Kidney tubule cell (primary cell): ENCODE measurements at places on chromosomes 7 and 10.

DNA sequence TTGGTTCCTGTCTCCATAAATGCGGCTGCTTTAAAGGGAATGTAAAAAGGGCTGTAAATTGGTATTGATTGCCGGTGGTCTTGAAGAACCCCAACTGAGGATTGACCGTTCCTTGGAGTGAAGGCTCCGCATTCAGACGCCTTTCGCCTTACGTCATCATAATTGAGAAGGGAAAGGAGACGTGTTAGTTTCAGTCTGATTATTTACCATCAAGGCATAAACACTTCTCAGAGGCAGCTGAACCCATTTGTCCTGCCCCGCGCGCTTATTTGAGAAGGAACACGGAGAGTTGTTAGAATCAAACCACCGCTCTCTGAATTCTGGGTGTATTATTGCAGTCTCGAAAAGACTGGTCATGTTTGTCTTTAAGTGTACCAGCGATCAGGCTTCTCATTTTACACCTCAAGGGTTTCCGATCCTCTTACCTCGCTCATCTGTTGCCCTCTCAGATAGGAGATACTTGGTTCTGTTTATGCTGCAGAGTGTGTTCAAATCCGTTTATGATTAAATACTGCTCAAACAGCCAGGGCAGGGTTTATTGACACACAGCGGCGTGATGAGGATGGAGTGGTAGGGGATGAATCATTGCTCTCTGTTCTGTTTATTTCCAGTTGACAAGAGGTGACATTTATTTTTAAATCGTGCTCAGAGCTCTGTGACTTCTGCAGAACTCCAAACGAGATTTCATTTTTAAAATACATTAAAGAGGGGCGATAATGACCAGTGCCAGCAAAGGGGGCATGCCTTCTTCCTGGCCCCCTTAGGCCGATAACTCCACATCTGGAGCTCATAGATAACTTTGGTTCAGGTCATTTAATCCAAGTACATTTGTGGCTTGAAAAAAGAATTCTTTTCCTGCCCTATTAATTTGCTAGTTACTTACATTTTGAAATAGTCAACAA, 30.4 kb downstream of the FOXK1 start:
- peak; percentile 42 for DNase-seq

DNA sequence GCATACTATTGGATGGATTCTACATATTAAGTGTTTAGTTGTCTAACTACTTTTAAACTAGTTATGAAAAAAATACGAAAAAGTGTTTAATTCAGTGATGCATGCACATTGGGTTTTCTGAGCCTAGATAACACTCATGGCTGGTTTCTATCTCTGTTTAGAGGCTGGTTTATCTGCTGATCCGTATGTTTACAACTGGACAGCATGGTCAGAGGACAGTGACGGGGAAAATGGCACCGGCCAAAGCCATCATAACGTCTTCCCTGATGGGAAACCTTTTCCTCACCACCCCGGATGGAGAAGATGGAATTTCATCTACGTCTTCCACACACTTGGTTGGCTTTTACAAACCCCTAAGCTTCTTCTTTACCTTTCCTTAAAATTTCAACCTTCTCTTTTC, 10.2 kb downstream of the GPNMB start:
- no peak for DNase-seq

DNA sequence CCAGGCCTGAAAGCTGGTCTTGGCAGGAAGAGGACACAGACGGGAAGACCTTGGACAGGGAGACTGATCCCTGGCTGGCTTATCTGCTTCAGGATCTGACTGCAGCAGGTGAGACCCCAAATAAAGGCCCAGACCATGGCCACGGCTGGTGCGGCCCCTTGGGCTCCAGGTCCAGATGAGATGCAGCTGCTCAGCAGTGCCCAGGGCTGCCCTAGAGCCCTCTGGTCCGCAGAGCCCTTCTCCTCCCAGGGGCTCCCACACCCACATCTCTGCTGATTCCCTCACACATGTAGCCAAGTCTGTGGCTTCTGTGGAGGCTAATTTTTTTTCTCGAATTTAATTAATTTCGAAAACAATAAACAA, 46.3 kb downstream of the VIPR2 start:
- DNase-seq: no peak

GRCh38 chr7:36781011-36781738, 56.9 kb upstream of the AOAH start:
- no peak for DNase-seq

DNA sequence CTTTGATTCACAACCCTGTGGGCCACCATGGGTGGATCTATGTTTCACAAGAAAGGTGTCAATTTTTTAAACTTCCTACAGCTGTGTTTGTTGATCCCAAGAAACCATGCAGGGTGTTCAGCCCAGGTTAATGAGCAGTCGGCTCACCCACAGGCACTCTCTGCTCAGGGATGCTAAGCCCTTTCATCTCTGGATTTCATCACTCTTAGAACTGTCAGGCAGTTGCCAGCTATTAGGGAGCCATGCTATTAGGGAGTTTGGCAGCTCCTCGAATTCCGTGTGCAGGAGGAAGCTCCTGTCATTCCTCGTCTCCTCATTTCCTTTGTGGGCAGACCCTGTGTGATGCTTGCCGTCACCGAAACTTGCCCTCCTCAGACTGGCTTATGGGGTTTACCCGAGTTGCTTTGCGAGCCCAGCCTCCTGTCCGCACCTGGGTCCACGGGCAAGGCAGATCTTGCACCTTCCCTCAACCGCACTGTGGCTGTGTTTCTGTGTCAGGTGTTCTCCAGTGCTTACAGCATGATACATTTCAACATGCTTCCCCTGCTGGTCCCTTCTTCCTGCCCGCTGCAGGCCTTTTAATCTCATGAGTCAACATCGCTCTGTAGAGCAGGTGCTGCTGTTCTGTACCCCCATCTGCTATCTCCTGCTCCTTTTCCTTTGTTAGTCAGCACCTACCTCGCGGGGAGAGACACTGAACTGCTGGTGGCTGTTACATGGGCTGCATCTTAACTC, 509.8 kb downstream of the SUGCT start:
- DNase-seq: no peak

GRCh38 chr10:48782386-48782785, 97.7 kb downstream of the WDFY4 start:
- DNase-seq: no peak

GRCh38 chr10:33233635-33234034, 100.8 kb downstream of the NRP1 start:
- no peak for DNase-seq

GRCh38 chr7:92621561-92622023, 31.4 kb upstream of the FAM133B start:
- peak; percentile 55 for DNase-seq

- peak; percentile 85 for DNase-seq
Observed at GRCh38 chr7:120402079-120402767, 129.2 kb downstream of the KCND2 start.

- DNase-seq: no peak
Observed at GRCh38 chr7:158424011-158424410, 163.6 kb downstream of the PTPRN2 start.

DNA sequence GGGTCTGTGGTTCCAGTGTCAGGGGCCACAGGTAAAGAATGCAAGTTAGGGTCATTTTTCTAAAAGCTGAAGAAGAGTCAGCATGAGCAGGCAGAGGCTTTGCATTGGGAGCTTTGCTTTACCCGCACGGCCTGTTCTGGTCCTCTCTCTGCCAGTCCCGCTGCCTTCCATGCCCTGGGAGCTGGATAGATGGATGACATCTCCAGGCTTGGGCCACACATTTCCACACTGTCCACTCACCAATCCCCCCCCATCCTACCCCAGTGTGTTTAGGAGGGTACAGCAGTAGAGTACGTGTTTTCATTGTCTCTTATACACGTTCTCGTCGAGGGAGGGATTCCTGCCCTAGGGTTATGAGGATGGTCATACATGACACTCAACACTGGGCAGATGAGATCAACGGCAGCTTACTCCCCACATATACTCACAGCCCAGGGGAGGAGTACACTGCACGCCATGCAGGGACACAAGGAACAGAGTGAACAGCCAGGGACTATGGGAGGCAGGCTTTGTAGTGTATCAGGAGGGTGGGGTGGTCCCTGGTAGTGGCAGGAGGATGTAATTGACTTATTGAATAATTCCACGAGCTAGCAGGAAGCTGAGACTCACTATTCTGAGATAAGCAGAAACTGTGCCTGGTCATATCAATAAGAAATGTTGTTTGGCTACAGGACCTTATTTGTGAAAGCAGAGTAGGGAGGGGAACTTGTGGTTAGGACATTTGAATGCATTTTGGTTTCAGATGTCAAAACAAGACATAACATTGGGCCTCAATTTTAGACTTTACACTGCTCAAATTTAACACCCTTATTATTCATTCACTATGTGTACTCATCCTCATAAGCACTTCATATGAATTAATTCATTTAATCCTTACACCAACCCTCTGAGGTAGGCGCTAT, 36.6 kb downstream of the PLPP4 start:
- no peak for DNase-seq

- peak; percentile 92 for DNase-seq
Observed at GRCh38 chr10:14405076-14406065, 74.6 kb upstream of the FRMD4A start.

DNA sequence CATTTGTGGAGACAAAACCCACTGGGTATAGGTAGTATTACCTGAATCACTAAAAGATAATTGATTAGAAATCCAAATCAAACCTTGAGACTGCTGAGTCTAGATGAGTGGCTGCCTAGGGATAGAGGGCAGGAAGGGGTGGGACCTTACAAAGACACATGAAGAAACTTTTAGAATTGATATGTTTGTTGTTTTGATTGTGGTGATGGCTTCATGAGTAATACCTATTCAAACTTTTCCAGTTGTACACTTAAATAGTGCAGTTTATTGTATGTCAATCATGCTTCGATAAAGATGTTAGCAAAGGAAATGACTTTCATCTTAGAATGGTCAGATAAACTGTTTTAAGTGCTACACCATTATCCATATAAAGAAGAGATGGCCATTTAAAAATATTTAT, 188.7 kb upstream of the KAT6B start:
- no peak for DNase-seq

DNA sequence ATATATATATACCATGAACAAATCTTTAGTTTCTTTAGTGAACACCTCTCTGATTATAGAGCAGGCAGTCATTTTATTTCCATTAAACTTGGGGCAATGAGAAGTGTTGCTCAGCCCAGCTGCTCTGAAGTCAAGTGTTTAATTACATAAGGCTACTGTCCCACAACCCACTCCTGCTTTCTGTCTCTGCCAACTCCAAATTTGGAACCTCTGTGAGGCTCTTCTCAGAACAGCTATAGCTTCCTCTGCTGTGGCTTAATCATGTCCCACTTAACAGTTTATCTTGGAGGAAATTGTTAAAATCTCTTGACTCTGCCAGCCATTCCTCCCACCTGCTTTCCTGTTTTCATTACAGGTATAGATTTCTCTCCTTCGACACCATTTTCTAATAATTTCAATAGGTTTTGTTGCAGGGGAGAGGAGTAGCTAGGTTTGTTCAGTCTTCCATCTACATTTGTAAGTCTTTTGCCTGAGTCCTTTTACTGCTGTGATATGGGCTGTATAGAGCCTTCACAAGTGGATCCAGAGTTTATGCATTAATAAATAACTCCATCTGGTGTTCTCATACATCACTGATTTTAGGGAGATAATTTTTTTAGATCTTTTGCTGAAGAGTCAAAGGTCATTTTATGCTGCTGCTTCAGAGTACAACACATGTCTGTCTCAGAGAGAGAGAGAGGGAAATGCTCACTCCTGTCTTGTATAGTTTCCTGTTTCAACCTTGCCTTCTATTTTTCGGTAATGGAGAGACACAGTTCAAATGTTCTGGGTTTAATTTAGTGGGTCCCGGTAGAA, 170.4 kb downstream of the WNT2 start:
- peak; percentile 51 for DNase-seq

DNA sequence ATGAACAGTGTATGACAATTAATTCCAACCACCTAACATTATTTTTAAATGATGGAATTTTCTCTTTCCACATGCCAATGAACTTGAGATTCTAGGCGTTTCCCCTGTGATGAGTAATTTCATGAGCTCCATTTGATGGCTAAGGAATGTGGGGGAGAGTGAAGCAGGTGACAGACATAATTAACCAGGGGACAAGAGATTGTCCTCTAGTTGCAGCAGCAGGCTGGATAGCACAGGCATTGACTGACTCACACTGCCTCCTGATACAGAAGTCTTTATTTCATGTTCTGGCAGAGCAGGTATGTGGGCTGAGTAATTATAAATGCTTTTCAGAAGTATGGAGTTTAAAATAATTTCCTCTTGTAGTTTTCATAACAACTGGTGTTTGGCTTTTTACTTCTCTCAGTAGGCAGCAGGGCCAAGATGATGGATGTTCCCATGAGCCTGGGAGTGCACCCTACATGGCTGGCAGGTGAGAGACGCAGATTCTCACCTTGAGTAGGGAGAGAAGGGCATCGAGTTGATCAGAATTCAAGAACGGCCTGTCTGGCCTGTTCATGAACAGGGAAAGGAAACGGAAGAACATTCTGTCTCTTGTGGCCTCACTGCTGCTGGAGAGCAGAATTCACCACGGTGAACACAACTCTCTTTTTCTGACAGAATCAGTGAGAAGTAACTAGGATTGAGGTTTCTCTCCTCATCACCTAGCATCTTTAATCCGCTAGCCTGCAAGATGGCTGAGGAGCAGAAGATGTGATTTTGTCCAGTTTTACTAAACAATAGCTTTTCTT, 118.8 kb downstream of the AOAH start:
- DNase-seq: peak; percentile 94
